ENCODE measurements at places on chromosomes 16 and 17. TPM values are rescaled to one million over a fixed set of nuclear protein-coding genes. Genes with fewer than 3 reads are reported as not detected.
A peak's percentile ranks its signal among the peaks of the same experiment; 100 is the strongest.

GRCh38 chr17:3535253-3535995 is 22.2 kb downstream of the TRPV3 start:
- peak overlapping the region; percentile 38 for H3K27ac ChIP-seq
- H3K36me3 ChIP-seq, result no peaks in the 10 kb centered on the region
- H3K4me1 ChIP-seq, result peaks cover 16% of the 10 kb centered on the region
- DNase-seq, result peak; percentile 48
- H3K4me3 ChIP-seq, result peak overlapping the region; percentile 34
- peaks cover 33% of the 10 kb centered on the region for H3K27me3 ChIP-seq

GRCh38 chr17:49715216-49715615 is 7.5 kb upstream of the SLC35B1 start:
- peaks cover 89% of the 10 kb centered on the region for H3K36me3 ChIP-seq
- H3K4me3 ChIP-seq, result no peak overlapping the region
- no peaks in the 10 kb centered on the region for H3K4me1 ChIP-seq
- H3K27ac ChIP-seq, result peak overlapping the region; percentile 92

GRCh38 chr17:4082136-4082924 is 60.5 kb downstream of the ZZEF1 start:
- H3K27ac ChIP-seq, result peak overlapping the region; percentile 64
- H3K36me3 ChIP-seq, result peaks cover 90% of the 10 kb centered on the region
- no peaks in the 10 kb centered on the region for H3K27me3 ChIP-seq
- peaks cover 10% of the 10 kb centered on the region for H3K4me1 ChIP-seq

- no peaks in the 10 kb centered on the region for H3K4me1 ChIP-seq
- no peak overlapping the region for H3K4me3 ChIP-seq
- no peaks in the 10 kb centered on the region for H3K36me3 ChIP-seq
- no peak for DNase-seq
These were observed 59.3 kb upstream of the KSR1 start for GRCh38 chr17:27396941-27397340.

- H3K27me3 ChIP-seq, result no peaks in the 10 kb centered on the region
- no peak for DNase-seq
- H3K27ac ChIP-seq, result no peak overlapping the region
These were observed 212.7 kb downstream of the MRTFB start for GRCh38 chr16:14283786-14284185.

The ALDH3A1 gene
- not detected for total RNA-seq

DNA sequence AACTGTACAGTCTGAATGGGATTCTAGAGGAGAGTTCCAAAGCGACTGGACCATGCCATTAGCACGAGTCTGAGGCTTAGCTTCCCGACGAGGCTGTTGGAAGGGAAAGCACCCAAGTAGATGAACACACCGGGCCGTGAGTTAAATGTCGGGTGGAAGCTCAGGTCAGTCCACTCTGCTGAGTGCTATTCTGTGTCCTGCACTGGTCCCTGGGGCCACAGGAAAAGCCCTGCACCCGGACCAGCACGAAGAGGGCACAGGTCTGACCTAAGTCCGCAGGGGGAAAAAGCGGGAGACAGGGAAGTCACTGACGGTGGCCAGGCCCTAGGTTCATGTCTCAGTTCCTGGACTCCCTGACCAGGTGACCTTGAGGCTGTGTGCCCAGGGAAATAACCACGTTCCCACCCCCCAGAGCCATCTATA is 44.1 kb upstream of the RBFOX3 start:
- no peak overlapping the region for H3K4me3 ChIP-seq
- H3K4me1 ChIP-seq, result no peaks in the 10 kb centered on the region
- H3K36me3 ChIP-seq, result no peaks in the 10 kb centered on the region
- no peak for DNase-seq
- H3K27ac ChIP-seq, result no peak overlapping the region

- peaks cover 70% of the 10 kb centered on the region for H3K4me1 ChIP-seq
- no peaks in the 10 kb centered on the region for H3K36me3 ChIP-seq
- no peak for DNase-seq
- H3K27me3 ChIP-seq, result peaks cover 11% of the 10 kb centered on the region
- peak overlapping the region; percentile 52 for H3K27ac ChIP-seq
- H3K4me3 ChIP-seq, result peak overlapping the region; percentile 76
These were observed 806 bp downstream of the TBX21 start for GRCh38 chr17:47733674-47734410.

GRCh38 chr16:57483725-57484514 is 2.4 kb downstream of the DOK4 start:
- H3K36me3 ChIP-seq, result no peaks in the 10 kb centered on the region
- peaks cover 25% of the 10 kb centered on the region for H3K4me1 ChIP-seq
- no peak for DNase-seq
- H3K27ac ChIP-seq, result no peak overlapping the region
- H3K27me3 ChIP-seq, result peaks cover 3% of the 10 kb centered on the region

The NOL3 gene
- 2.1 TPM for total RNA-seq

Measured in T-cell (primary cell).